ENCODE measurements at places on chromosomes 5 and 9.
A peak's percentile ranks its signal among the peaks of the same experiment; 100 is the strongest.

DNA sequence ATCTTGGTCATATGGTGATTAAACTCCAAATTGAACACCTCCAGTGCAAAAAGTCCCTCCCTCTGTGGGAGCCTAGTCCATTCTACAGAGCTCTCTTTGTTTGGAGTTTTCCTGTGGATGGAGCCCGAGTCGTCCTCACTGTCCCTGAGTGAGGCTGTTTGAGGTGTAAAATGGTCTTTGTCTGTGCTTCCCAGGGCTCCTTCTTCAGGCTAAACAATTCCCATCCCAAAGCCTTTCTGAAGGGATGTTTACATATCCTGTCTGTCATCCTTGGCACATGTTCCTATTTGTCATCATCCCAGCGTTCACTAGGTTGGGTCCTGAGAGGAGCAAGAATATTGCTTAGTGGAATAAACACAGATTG is 68.9 kb downstream of the COL27A1 start:
- DNase-seq = peak; percentile 49

DNA sequence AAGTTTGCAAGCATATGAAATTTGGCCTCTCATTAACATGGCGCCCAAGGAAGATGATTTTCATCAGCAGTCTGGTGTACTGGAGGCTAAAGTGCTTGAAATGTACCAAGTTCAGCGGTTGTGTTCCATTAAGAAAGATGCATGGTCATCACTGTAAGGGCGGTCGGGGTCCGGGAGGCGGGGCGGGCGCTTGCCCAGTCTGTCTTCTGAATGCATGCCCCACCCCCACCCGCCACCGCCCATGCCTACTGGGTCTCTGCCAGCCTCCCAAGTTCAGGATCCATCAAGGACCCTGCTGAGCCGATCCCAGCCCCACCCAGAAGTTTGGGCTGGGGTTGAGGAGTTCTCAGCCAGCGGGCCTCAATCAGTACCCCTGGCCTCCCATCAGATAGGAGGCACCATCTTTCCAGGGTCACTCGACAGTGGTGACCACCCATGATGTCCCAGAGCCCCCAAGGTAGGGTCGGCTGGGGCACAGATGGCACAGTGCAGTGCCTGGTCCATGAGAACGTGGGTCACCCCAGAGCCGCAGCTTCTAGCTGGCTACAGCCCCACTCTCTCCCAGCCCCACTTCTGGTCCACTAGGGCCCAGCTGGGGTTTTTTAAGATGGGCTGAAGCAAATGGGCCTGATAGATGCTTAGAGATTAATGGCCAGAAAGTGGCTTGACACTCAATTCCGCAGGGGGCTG is 24.4 kb upstream of the PRDM12 start:
- DNase-seq = no peak

- DNase-seq = no peak
Observed at GRCh38 chr5:69029292-69029691, 64.5 kb upstream of the SLC30A5 start.

DNA sequence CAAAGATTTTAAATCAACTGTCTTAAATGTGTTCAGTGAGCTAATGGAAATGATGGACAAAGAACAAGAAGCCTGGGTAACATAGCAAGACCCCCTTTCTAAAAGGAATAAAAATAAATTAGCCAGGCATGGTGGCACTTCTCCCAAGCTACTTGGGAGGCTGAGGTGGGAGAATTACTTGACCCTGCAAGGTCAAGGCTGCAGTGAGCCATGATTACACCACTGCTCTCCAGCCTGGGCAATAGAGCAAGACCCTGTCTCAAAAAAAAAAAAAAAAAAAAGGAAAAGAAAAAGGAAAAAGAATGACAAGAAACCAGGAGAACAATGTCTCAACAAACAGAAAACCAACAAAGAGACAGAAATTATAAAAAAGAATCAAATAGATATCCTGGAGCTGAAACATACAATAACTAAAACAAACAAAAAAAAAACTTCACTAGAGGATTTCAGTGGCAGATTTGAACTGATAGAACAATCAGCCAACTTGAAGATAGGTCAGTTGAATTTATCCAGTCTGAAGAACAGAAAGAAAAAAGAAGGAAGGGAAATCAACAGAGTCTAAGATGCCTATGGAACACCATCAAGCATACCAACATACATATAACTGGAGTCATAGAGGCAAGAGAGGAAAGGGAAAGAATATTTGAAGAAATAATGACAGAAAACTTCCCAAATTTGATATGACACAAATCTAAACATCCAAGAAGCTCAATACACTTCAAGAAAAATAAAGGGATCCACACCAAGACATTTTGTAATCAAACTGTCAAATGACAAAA is 16.8 kb upstream of the SLC35D2 start:
- no peak for DNase-seq

- no peak for DNase-seq
Observed at GRCh38 chr9:35996358-35996970, 38.5 kb upstream of the OR2S2 start.

DNA sequence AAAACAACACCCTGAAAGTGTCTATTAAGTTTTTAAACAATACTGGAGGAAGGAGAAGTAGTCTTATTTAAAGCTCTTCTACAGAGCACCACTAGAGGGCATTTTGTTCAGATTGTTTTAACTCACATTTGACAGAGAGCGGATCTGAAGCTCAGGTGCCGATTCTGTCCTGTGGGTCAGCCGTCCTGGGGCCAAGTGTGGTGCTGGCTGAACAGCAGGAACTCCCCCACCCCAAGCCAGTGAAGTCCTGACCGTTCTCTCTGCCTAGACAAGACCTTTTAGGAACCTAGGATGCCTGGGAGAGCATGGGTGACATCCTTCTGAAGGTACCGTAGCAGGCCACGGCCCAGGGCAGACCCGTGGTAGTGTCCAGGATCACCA is 3.9 kb downstream of the EXOC3 start:
- peak; percentile 57 for DNase-seq

DNA sequence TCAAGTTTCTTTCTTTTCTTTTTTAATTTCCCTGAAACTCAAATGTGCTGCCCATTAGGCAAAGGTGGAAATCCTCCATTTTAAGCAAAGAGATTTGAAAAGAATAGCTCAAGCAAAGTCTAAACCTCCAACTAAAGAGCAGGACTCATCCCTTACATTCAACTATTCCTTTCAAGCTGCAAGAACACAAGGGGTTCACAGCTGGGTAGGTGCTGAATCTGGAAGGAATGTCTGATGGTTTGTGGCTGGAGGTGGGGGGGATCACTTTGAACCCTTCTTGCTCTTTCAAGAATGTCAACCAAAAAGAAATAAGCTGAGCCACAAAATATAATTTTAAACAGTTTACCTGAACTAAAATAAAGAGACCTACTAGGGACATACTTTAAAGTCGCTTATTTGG is 375.7 kb upstream of the CDH10 start:
- DNase-seq = no peak

- no peak for DNase-seq
Observed at GRCh38 chr5:657570-657969, 35.6 kb downstream of the TPPP start.

GRCh38 chr9:37902796-37903646 is 906 bp downstream of the SLC25A51 start:
- DNase-seq = peak; percentile 49

DNA sequence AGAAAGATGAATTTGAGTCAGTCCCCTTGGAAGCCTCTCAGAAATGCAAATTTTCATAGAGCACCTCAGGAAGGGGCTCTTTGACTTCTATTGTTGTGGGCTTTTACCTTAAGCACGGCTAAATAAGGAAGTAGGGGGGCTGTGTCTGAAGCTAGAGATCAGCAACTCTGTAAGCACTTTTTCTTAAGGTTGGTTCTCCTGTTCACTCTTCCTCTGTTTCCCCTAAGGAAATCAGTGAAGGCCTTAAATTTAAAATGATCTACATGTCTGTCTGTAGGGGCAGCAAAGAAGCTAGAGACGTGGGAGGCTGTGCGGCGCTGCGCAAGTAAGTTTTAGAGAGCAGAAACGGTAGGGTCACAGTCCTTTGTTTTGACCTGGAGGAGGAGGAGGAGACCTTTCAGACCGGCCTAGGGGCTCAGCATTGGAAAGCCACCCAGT is 1.2 kb upstream of the CDC14B start:
- DNase-seq = no peak

DNA sequence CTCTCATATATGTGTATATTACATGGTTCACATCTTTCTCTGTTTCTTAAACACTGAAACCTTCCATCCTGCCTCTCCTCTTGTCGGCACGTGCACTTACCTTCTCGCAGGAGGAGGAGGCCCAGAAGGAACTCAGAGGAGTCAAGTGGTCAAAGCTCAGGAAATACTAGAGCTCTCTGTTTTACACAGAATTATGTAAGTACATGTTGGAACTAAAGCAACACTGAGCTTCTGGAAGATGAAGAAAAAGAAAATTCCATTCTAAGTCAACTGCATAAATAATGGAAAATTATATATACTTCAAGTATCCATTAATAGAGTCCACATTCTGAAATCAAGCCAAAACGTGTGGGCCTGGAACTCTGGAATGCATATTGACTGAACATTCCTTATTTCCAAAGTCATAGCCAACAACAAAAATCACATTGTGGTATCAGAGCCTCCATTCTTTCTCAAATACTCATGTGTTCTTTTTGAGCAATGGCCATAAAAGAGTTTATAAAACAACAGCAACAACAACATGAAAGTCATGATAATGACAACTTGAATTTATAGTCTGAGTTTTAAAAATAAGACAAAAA is 121.5 kb upstream of the RAI14 start:
- DNase-seq = no peak

DNA sequence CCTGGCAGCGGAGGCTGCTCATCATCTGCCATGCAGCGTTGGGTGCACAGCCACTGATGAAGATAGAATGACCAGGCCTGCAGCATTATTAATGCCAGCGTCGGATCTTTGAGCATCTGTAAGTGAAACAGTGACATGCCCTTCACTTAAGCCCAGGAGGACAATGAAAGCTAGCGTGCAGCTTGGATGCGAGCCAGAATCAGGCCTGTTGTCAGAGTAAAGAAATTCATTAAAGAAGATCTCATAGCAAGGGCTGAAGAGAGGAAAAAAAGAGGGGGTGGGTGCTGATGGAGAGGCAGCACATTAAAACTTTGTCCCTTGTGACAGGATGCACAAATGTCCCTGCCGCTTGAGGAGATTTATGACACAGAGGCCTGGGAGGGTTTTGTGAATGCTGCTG is 186.1 kb upstream of the MAST4 start:
- DNase-seq = peak; percentile 94

GRCh38 chr9:113564498-113565237 is 101.1 kb downstream of the RGS3 start:
- DNase-seq = peak; percentile 92

- DNase-seq = no peak
Observed at GRCh38 chr5:14672082-14672481, 7.6 kb downstream of the OTULIN start.

DNA sequence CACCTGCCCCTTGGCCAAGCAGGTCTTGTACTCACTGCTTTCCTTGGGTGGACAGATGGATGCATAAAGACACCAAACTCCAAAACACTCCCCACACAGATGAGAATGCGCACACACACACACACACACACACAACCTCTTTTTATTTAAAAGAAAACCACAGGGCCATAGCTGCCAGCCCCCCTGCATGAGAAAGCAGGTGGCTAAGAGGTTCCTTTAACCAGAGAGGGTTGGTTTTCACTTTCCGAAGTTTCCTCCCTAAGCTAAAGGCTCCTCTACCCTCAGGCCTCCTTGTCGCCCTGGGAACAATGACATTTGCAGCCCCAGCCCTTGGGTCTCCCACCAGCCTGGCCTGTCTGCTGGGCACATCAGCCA is 11.1 kb downstream of the NR5A1 start:
- DNase-seq = no peak

DNA sequence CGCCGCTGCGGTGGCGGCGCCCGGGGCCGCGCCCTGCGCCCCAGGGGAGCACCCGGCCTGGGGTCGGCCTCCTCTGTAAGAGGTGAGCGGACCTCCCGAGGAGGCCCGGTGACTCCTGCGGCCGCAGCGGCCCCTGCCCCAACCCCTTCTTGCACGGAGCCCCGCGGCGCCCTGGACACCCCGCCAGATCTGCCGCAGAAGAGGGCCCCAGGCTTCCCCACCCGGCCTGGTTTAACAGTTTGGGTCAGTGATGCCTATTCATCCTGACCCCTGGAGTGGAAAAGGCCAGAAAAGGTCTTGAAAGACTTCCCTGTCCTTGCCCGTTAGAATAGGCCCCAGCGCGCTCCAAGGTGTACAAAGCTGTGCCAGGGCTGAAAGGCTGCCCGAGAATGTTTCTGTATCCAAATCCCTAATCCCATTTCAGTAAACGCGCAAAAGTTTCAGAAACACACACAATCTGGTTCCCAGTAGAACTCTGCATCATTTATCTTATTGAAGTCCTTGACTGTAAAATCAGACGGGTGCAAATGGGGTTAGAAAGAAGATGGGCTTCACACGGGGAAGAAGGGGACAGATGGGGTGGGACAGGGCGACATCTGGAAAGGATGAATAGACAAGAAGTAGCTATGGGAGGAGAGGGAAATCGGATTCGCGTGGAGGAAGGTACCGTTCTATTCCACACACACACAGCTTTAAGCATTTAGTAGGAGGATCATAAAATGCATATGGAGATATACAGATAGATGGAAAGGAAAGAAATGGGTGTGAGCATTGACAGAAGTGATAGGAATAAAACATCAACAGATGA is 1.1 kb upstream of the SSBP2 start:
- peak; percentile 59 for DNase-seq

- no peak for DNase-seq
Observed at GRCh38 chr9:138072161-138072842, 194.7 kb downstream of the CACNA1B start.
